ENCODE measurements at places on chromosomes 11 and 22.

DNA sequence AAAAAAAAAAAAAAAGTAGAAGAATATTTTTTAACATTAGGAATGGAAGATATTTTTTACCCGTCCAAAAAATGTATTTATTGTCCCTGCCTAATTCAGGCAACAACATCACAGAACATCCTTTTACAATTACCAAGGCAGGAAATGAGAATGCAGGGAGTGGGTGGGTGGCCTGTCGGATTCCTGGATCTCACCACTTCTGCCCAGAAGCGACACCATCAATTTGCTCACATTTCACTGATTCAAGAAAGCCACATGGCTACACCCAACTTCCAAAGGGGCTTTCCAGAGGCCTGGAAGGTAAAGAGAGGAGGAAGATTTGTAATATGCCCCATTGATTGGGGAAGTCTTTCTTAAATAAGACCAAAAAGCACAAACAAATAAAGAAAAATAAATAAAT lies 93.8 kb upstream of the CLPB start:
- no peak for DNase-seq

- no peak for DNase-seq
Measured at GRCh38 chr11:20596205-20597153, 2.9 kb upstream of the SLC6A5 start.

DNA sequence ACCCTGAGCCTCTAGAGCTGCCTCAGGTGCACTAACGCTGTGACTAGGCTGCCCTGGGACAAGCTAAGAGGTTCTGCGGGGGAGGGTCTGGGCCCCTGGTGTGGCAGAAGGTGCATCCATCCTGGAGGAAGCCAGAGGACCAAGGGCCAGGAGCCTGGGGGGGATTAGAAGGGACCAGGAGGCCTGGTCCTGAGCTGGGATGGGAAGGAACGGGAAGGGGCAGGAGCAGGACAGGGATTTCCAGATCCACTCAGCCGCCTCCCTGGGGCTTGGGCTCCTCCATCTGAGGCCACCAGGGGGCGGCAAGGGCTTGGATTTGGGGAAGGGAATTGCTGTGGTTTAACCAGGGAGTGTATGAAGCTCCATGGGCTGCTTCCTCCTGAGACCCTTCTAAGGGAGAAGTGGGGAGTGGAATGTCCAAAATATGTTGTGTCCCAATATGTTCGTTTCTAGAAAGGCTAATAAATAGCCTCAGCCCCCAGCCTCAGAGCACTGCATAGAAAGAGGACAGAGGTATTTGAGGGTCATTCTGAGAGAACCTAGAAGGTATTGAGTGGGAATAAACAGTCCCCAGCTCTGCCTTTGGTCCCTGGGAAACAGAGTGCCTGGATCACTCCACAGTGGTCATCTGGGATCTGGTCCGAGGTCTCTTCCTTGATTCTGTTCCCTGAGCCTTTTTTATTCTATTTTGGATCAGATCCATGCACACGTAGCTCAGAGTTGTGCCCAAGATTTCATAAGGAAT lies 17.4 kb upstream of the PRAME start:
- peak; percentile 66 for DNase-seq

- DNase-seq, result peak; percentile 44
Measured at GRCh38 chr22:50085211-50085972, at the start of gene MLC1. MLC1 (minus strand) TSS chr22:50085426; CDS start chr22:50084902, 524 bp downstream.

DNA sequence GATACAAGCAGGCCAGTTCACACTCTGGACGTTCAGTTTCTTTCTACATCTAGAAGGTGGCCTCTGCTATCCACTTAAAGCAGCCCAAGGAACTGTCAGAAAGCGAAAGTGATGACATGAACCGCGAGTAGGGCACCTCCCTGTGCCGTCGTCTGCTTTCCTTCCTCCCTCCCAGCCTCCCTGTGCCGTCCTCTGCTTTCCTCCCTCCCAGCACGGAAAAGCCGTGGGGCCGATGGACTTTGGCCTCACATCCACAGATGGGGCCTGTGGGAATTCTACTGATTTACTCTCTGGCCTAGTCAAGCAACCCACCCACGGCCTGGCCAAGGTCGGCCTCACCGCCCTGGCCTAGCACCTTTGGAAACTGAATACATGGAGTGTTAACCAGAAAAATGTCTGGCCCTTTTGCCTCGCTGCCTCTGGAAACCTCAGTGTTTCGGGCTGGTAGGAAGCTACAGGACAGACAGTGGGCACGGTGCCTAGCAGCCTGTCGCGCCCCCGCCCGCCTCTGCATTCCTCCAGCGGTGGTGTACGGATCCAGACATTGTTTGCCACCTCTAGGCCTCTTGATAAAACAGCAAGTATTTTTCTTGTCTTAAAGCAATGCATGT lies 14.2 kb downstream of the PEX26 start:
- DNase-seq, result no peak

DNA sequence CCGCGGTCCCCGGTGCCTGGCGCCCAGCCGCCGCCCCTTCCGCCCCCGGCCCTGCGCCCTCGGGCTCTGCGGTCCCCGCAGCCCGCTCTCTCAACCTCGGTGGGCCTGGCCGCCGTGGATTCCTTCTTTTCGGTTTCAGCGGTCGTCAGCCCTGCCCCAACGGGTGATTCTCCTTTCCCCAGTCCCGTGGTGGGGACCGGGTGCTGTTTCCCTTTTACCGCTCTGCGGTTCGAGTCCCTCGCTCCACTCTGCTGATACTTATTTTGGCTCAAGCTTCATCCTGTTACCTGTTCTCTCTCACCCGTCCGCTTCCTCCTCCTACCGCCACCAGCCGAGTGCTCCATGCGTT lies 494 bp downstream of the ZDHHC5 start:
- DNase-seq, result no peak

DNA sequence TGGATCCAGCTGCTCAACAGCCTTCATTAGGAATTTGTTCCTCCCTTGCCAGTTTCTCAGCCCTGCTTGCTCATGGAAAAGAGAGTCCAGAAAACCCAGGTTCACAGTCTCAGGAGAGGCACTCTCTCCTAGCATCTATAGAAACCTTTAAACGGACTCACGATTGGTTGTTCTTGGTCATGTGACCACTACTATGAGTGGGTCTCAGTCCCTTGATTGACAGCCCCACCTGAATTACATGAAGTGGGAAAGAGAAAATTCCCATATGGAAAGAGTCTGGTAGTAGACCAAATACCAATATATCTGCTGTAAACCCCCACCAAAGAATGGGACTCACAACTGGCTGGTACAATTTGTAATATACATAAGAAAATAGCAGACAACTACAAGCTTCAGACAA lies 54.4 kb downstream of the COMMD9 start:
- DNase-seq, result no peak

DNA sequence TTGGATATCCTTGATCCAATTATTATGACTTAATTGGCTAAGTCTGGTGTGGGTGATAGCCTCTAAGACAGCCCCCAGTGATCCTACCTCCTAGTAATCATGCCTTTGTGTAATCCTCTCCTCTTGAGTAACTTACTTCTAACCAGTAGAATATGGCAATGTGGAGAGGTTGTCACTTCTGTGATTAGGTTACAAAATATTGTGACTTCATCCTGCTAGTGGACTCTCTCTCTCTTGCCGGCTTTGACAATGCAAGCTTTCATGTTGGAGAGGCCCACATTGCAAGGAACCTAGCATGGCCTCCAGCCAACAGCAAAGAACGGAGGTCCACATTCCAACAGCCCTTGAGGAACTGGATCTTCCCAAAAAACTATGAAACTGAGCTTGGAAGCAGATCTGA lies 19.5 kb downstream of the YPEL4 start:
- no peak for DNase-seq

- DNase-seq, result no peak
Measured at GRCh38 chr11:128235426-128235825, 351.9 kb downstream of the ETS1 start.

DNA sequence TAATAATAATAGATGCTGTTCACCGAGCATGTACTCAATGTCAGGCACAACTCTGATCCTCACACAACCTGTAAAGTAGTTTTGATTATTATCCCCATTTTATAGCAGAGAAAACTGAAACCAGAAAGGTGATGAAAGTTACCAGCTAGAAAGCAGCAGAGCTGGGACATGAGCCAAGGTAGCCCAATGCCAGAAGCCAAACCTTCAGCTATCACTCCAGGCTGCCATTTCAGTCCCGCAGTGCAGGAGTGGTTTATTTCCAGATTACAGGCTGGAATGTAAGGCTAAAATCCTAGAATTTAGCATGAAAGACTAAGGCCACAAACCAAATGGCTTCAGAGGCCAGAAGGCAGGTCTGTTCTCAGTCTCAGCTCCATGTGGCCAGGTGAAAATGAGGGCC lies 108.8 kb downstream of the TENM4 start:
- no peak for DNase-seq

GRCh38 chr11:65526744-65527143 lies 1.9 kb downstream of the SCYL1 start:
- DNase-seq, result no peak

- no peak for DNase-seq
Measured at GRCh38 chr11:70751142-70751734, 352.9 kb downstream of the CTTN start.

Data from stimulated activated CD8-positive, alpha-beta memory T cell treated with anti-CD3 and anti-CD28 coated beads, Interleukin-4, amount 100 ng/mL, for 48 hours (primary cell).